ENCODE measurements at places on chromosomes 16 and 17.

DNA sequence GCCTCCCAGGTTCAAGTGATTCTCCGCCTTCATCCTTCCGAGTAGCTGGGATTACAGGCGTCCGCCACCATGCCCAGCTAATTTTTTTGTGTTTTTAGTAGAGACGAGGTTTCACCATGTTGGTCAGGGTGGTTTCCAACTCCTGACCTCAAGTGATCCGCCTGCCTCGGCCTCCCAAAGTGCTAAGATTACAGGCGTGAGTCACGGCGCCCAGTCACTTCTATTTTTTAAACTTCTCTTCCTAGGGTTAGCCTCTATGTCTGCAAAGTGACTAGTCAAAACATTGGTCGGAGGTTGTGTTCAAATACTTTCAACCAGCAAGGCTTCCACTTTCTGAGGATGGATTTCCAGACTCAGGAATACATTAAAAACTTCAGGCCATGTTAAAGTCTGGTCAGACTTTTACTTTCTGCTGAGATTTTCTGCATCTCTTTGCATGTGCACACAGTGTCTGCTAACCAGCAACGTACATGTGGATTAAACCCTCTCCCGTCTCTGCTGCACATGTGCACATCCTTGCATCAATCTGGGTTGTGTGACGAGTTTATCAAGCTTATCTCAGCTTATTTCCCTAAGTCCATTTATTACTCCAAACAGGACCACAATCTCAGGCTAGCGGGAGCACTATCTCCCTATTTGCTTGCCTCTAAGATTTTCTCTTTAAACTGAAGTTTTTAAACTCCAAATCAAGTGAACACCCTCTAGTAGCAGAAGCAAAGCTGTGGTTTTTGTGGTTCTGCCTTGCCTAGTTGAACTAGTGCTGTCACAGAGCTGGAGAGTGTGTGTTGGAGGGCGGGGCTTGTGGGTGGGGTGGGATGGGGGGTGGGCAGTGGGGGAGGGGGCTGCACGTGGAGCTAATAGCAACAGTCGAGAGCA is 525.2 kb upstream of the GOT2 start:
- no peak for DNase-seq

- DNase-seq, result no peak
Measured at GRCh38 chr17:21573961-21574610, 118.2 kb upstream of the KCNJ18 start.

GRCh38 chr17:36204724-36205500 is 6.0 kb upstream of the CCL4L2 start:
- DNase-seq, result no peak

GRCh38 chr16:24514096-24514495 is 25.3 kb upstream of the RBBP6 start:
- no peak for DNase-seq

GRCh38 chr16:23567602-23568001 is 10.1 kb downstream of the UBFD1 start:
- DNase-seq, result no peak

DNA sequence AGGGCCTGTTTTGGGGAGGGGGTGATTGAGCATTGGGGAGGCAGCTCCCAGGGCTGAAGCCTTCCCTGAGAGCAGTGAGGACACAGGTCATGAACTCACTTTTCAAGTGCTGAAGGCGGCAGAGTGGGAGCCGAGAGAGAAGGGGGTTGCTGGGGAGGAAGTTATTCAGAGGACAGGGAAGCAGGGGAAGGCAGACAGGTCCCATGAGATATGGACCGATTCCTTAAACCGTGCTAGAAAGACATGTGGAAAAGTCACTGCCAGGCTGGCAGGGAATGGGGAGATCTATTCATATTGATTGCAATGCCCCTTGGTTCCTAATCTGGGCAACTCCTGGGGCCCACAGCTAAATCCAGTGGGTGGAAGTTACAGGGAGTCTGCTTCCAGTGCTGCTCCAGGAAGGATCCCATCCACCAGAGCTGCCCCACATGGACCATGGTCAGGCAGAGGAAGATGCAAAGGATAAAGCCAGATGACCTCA is 1.1 kb downstream of the CCL4 start:
- no peak for DNase-seq

DNA sequence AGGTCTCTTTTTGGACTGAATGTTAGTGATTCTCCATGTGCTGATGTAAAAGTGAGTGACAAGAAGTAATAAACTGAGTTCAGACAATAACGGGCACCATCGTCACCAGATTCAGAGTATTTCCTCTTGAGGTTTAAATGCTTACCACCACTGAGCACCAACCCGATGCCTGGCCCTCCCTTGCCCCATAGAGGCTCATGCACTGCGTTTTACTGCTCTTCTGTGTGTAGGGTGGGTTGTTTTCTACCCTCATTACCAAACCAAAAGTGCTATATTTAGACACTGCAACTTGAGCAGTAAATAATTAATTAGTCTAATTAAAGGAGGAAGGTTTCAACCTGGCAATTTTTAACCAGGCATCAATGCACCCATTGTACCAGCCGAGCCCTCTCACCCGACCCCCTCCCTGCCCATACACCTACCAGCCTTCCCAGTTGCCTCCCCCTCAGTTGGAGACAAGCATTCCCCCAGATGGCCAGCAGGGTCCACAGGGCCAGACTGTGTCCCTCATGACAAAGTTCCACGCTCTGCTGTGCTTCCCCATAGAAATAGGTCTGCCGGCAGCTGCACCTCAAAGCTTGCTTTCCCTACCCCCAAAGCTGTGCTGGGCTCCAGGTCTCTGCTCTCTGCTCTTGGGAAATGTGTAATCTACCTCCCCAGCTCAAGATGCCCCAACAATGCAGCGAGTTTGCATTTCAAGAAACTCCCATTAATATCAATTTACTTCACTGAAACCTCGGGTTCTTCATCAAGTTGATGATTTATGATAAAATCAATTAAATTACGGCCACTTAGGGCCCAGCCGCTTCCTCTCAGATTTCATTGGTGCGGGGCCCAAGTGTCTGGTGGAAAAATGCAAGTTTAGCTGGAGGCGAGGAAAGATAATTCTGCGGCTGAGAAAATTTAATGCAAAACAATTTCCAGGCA is 16.0 kb downstream of the HOXB4 start:
- DNase-seq, result no peak

DNA sequence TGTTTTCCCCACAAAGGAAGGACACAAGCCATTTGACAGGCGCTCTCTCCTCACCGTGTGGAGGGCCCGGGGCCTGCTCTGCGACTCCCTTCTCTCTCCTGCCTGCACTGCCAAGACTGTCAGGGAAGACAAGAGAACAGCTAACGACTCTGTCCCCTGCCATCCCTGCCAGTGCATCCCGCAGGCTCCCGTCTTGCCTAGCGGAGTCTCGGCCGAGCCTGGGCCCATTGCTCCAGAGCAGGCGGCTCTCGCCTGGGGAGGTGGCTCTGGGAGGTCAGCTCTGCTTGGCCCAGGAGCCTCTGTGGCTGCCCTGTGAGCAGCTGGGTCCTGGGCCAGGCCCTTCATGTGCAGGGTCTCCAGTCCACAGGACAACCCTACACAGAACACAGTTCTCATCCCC is 53.0 kb downstream of the WNT3 start:
- no peak for DNase-seq

DNA sequence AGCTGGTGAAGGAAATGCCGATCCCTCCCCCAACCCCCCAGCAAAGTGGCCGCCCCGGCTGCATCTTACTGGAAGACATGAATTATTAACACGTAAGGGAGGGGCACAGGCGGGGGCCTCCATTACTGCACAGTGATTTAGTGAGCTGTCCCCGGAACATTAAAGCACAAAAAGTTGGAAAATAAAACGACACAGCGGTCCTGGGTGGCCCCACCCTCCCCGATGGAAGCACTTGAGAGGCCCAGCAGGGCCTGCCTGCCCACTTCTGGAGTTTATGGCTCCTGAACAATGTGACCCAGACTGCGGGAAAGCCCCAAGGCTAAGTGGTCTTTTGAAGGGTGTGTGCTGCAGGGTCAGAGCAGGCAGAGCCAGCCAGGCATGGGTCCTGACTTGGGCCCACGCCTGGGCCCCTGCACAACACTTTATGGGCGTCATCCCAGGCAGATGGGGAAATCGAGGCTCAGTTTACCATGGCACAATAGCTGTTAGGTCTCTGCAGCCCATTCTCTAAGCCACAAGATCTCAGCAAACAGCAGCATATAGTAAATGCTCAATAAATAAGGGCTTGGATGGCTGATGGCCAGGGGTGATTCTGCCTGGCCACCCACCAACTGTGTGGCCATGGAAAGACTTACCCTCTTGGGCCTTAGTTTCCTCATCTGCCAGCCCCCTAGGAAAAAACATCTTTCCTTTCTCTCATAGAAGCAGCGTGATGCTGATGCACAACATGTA is 22.8 kb downstream of the CCDC102A start:
- no peak for DNase-seq

GRCh38 chr17:50426814-50427787 is 1.1 kb downstream of the ACSF2 start:
- DNase-seq, result no peak

DNA sequence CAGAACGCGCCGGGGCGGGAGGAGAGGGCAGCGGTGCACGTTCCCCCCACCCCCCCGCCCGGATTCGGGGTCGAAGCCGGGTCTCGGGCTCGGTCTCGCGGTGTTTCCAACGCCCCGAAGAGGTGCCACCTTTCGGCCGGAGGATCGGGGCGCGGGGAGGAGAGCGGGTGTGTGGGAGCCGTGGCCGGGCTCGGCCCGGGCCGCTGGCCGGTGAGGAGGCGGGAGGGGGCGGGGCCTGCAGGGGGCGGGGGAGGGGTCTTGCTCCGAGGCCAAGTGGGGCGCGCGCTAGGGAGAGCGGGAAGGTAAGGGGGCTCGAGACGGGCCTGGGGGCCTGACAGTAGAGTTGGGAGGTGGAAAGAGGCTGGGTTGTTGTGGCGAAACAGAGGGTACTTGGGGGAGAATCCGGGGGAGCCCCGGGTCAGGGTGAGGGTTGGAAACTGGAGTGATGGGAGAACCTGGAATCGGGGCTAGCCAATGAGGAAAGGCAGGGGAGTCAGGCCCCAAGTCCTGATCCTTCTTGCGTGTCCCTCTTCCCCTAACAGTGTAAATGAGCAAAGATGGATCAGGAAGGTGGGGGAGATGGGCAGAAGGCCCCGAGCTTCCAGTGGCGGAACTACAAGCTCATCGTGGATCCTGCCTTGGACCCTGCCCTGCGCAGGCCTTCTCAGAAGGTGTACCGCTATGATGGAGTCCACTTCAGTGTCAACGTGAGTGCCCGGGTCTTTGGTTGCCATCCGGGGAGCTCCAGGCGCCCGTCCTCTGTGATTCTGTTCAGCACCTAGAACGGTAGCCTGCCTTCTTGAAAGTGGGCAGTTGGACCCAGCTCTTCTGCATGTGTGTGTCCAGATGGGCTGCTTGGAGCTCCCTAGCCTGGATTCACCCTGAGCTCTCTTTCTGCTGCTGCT is 873 bp downstream of the SETD1A start:
- no peak for DNase-seq

DNA sequence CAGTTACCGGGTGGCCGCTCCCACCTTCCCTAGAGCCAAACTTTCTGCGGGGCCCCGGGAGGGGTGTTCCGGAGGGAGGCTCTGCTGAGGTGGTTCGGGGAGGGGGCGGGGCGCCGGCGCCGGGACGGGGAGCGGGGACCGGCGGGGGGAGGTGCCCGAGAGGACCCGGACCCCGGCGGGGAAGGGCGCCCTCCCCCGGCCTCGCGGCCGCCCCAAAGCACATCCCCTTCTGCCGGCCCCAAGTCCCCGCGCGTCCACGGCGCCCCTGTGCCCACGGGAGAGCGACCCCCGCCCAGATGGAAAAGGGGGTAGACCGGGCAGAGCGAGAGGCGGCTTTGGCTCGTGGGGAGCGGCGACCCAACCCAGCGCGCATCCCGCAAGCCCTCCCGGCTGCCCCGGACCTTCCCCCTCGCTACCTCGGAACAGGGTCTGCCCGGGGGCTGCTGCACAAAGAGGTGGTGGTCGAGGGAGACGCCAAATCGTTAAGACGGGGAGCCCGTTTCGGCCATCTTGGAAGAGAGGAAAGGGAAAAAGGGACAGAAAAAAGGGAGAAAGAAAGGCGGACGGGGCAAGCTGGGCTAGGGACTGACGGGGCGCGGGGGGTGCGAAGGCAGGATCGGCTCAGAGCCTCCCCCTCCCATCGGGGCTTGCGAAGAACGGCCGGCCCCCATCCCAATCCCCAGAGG is 530 bp downstream of the PCGF2 start:
- no peak for DNase-seq

GRCh38 chr16:15055141-15056053 is 477 bp downstream of the NTAN1 start:
- DNase-seq, result no peak

- no peak for DNase-seq
Measured at GRCh38 chr16:85005285-85006069, 5.9 kb downstream of the ZDHHC7 start.

GRCh38 chr17:72715906-72716572 is 376.4 kb downstream of the SLC39A11 start:
- no peak for DNase-seq

DNA sequence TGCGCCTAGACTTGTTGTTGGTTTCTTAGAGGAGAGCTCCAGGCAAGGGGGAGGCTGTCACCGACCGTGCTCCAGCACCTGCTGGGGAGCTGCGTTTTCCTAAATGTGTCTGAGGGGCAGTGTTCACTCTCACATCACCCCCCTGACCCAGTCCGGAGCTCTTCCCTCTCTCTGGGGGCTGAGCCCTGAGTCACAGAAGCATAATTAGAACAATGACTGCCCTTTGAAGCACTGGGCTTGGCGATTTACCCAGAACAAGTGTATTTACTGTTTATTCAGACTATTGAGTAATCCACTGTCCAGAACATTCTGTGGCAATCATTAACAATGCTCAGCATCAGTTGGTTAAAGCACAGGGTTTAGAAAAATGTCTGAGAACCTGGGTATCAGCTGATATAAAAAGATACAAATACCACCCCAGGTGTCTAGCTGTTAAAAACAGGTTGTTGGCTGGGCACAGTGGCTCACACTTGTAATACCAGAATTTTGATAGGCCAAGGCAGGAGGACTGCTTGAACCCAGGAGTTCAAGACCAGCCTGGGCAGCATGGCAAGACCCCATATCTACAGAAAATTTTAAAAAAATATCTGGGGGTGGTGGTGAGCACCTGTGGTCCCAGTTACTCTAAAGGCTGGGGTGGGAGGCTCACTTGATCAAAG is 8.1 kb downstream of the CES4A start:
- DNase-seq, result no peak

- DNase-seq, result no peak
Measured at GRCh38 chr17:75457047-75457654, 716 bp downstream of the TMEM94 start.

DNA sequence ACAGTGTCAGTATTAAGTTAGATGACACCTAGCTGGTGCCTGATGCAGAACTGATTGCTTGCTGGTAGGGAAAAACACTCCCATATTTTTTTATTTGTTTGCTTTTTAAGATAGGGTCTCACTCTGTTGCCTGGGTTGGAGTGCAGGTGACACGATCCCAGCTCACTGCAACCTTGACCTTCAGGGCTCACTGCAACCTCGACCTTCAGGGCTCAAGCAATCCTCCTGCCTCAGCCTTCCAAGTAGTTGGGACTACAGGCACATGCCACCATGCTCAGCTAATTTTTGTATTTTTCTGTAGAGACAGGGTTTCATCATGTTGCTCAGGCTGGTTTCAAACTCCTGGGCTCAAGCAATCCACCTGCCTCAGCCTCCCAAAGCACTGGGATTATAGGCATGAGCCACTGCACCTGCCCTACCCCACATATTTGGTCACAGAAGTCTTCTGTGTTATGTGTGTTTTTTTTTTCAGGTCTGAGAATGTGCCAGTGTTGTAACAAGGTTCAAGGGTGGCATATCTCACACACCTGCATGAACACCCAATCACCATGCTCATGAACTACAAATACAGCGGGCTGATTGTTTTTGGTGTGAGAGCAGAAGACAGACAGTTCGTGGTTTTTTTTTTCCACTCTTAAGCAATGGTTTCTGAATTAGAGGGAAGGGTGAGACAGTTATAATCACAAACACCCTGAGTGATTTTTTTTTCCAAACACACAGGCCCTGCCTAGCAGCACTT is 22.8 kb downstream of the SPAG9 start:
- DNase-seq, result no peak
